ENCODE measurements at places on chromosomes 6 and 20.

GRCh38 chr6:149170564-149171452, 146.7 kb upstream of the TAB2 start:
- DNase-seq = no peak

DNA sequence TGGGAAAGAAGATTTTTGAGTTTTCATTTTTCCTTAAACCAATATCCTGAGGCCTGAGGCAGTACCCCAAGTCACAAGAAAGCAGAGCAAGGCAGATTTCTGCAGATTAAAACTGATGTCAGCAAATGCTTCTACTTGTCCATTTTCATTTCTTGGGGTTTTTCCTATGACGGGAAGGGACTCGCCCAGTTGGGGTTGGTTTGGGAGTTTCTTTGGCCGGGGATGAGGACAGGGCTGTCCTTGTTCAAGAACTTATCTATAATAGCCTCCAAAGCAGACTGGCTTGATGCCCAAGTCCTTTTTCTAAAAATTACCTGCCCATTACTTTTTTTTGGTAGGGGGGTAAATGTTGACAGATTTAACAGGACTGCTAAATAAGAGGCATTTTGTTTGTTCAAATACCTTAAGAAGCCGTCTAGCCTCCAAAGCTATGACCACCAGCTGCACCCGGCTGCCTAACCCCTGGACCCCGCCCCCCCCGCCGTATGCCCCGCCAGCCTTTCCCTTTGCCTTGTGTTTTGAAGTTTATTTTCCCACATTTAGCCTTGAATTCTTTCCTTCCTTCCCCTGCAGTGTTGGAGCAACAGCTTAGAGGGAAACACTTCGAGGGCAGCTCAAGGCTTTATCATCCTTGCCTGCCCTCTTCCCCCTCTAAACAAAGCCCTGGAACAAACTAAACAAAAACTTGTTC, 2.5 kb downstream of the KCNK5 start:
- no peak for DNase-seq

- DNase-seq = no peak
These were observed 23.6 kb downstream of the HLA-G start for GRCh38 chr6:29851190-29851589.

GRCh38 chr6:714100-714499, 21.2 kb upstream of the EXOC2 start:
- DNase-seq = no peak

DNA sequence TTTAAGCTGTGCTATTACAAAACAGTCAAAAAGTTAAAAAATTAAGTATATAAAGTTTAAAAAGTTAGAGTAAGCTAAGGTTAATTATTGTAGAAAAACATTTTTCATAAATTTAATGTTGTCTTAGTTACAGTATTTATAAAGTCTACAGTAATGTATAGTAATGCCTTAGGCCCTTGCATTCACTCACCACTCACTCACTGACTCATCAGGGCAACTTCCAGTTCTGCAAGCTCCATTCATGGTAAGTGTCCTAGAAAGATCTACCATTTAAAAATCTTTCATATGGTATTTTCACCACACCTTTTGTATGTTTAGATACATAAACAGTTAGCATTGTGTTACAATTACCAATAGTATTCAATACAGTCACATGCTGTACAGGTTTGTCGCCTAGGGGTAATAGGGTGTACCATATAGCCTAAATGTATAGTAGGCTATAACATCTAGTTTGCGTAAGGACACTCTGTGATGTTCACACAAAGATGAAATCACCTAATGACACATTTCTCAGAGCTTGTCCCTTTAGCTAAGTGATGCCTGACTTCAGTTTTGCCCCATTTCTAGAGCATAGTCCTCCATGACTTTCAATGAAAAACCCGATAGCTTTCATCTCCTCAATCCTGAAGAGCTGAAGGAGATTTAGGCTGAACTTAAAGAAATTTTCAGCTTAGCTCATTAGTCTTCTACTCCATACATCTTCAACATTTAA, 14.9 kb upstream of the HLA-DRA start:
- DNase-seq = no peak

DNA sequence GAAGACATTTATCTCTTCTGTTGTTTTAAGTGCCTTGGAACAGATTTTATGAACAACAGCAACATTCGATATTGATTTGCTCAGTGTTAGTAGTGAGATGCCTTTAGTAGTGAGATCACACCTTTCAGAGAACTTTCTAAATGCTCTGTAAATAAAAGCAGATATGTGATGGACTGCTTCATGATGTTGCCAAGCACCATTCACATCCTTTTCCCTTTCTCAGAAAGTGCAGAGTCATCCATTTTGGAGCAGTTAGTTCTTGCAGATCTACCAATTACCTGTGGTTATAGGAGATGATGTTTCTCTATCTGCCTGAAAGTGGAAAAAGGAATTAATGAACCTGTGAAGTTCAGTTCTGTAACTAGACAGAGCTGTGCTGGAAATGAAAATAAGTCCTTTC, 27.0 kb downstream of the CBFA2T2 start:
- DNase-seq = no peak

GRCh38 chr6:52663120-52663935, 7.6 kb upstream of the TMEM14A start:
- no peak for DNase-seq

DNA sequence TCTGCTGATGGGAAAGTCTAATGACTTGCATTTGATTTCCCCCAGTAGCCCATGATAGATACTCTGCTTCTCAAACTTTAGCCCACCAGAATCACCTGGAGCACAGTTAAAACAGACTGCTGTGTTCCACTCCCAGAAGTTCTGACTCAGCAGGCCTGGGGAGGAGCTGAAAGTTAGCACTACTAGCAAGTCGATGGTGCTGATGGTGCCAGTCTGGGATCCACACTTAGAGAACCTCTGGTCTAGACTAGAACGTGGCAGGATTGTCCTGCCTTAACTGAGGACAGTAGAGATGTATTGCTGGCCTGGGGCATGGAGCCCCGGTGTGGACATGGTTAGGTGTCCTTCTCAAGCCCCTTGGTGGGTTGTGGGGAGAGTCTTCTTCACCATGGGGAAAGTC, 8.7 kb downstream of the TOX2 start:
- no peak for DNase-seq

DNA sequence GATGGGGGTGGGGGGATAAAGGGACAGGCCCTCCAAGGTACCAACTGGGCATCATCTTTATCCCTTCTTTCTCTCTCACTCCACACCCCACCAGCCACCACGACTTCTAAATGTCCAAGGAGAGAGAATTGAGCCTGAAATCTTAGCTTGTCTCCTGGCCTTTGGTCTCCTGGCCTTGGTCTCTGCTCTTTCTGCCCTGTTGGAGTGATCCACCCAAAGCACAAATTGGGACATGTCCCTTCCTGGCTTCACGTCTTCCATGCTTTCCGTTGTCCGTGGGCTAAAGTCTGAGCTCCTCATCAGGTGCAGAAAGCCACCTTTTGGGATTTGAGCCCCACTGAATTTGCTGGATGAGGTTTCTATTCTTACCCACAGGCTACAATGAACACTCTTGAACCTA, 8.4 kb downstream of the ADIG start:
- no peak for DNase-seq

- peak; percentile 90 for DNase-seq
These were observed 110.3 kb upstream of the BTBD3 start for GRCh38 chr20:11807054-11808048.

DNA sequence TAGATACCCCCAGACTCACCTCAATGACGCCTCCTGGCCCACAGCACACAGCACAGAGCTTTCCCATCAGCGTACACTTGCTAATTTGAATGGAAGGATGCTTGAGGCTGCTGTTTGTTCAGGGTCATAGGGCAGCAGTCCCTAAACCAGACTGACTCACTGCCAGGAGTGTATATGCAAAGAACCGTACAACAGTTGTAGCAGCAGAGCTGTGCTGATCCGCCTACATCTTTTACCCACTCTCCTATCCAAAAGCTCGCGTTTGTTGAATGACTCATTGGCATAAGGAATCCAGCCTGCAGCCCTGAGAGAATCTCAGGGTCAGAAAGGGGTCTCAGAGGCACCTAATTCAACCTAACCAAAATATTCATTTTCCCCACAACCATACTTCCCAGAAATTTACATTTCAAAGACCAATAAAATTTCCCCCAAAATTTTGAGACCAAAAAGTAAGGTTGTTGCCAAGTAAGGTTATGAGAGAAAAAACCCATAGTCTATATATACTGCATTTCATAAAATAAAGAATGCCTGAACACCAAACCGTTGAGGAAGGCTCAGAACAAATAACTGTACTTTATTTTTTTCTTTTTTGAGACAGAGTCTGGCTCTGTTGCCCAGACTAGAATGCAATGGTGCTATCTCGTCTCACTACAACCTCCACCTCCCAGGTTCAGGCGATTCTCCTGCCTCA, 35.3 kb upstream of the CCND3 start:
- no peak for DNase-seq

DNA sequence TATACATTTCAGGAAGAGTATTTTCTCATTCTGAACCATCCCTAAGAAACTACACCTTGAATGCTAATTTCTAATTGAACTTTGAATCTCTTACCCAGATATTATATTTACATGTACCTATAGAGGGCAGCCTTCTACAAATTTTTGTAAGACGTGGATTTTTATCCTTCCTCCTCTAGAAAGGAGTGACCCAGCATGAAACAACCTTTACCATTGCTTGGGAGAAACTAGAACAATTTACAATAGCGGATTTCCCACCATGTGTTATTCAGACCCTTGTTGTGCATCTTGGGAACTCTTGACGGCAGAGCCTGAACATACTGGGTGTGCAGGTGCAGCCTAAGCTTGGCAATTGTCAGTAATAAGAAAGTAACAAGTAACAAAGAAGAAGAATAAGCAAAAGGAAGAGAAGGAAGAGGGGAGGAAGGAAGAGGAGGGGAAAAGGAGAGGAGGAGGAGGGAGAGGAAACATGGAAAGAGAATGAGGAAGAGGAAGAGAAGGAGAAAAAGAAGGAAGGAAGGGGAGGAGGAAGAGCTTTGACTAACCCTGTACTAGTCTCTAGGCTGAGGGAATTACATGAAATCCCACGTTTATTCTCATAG, 10.8 kb upstream of the TAAR1 start:
- DNase-seq = peak; percentile 2

DNA sequence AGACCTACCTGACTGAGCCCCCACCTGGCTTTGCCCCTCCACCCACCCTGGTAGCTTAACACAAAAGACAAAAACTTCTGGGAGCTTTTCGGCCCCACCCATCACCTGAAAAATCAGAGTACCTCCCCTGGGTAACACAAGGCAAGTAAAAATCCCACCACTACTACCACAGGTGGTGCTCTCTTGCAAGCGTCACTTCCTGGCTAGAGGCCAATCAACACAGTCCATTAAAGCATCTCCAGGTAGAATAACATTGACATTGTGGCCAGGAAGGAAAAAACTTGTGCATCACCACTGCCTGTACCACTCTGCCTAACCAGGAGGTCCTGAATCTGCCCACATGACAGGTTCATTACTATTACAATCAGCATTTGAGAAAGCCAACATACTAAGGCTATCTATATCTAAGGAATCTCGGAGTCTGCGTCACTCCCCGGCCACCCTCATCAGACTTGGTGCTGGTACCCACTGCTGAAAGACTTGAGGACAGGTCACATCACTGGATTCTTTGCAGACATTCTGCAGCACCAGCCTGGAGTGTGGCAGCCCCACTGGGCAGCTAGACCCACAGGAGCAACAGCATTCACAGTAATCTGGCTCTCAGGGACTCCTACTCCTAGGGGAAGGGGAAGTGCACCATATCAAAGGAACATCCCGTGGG, 125.9 kb downstream of the CDK19 start:
- no peak for DNase-seq

GRCh38 chr6:1315560-1316386, 3.9 kb downstream of the FOXQ1 start:
- no peak for DNase-seq

Measured in GM04503 (cell line).